ENCODE measurements at places on chromosomes 3 and 15.

DNA sequence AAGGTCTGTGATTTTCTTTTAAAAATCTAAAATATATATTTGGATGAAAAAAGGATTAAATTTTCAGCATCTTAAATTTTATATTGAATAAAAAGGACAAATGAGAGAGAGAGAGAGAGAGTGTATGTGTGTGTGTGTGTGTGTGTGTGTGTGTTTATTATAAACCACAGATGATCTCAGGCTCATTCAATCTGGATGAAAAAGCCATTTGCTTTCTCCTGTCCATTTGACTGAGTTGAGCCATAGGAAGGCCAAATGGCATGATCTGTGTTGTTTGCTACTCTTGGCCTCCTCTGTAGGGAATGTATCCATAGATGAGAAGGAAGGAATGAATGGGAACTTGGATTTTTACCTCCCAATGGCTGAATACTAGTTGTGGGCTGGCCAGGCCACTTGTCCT, 92.5 kb upstream of the MEX3B start:
- DNase-seq: no peak

DNA sequence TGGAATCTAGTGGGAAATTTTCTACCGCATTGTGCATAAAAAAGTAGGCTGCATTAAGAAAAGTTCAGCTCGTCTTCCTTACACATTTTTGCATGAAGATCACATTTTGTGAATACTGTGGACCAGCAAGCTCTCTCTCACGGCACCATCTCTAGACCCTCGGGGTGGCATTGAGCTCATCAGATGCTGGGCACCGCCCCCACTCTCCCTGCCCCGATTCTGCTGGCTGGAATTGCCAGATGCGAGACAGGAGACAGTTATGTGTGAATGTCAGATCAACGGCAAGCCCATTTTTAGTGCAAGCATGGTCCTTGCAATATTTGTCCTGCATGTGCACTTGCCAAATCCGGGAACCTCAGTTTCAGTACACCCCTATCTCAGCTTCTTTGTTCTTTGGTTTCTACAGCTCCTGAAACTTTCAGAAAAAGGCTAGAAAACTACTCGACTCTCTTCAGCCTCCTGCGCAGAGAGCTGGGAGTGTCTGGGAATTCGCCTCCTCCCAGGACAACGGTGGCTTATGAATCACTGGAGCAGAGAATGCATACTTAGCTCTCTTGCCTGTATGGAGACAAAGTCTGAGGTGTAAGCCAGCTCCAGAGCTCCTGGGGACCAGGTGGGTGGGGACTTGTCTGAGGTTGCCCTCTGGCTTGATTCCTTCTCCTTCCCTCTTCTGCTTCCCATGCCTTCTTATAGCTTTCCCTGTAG, 285.2 kb upstream of the ATP10A start:
- DNase-seq: no peak

- DNase-seq: no peak
Measured at GRCh38 chr15:88609344-88610090, 11.6 kb upstream of the AEN start.

DNA sequence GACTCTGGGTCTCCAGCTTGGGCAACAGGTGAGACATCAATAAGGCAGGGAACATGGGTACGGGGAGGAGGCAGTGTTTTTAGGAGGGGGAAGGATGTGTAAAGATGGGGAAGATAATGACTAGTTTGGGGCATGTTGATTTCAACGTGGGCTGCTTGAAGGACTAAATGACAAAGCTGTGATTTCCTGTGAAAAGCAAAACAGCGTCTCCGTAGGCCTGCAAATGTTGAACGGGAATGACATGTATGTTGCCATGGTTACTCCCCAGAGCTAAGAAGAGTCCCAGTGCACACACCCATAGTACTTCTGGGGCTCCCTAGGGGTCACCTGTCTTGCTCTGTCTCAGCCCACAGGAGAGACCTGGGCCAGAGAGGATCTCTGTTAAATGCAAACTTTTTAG, 71.3 kb upstream of the ETV5 start:
- DNase-seq: no peak

DNA sequence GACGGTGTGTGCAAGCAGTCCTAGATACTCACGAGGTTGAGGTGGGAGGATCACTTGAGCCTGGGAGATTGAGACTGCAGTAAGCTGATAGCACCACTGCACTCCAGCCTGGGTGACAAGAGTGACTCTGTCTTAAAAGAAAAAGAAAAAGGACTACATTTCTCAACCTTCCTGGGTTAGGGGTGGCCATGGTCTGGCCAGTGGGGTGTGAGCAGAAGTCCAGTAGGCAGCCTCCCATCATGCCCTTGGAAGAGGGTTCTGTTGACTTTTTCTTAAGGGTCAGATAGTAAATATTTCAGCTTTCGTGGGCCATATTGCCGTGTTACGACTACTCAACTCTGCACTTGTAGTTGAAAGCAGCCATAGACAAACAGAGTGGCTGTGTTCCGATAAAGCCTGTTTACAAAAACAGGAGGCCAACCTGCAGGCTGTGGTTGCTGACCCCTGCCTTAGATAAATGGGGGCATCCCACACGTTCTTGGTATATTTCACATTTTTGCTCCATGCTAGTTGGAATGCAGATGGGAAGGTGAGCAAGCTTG, 31.0 kb upstream of the PDE8A start:
- no peak for DNase-seq
